ENCODE measurements at places on chromosomes 5 and 9. TPM values are rescaled to one million over a fixed set of nuclear protein-coding genes. Genes with fewer than 3 reads are reported as not detected.

GZMA gene
- not detected for total RNA-seq

SLC6A19 gene
- 0.01 TPM for total RNA-seq

PCDHA13 gene
- not detected for total RNA-seq

PIP5KL1 gene
- total RNA-seq: 1.4 TPM

PCDHGB4 gene
- 0.70 TPM for total RNA-seq

IFNB1 gene
- total RNA-seq: 0.15 TPM

All from A549 treated with CORT108297 at 1 μM for 4 hours (cell line).